ENCODE measurements at places on chromosomes 11 and 22.

DNA sequence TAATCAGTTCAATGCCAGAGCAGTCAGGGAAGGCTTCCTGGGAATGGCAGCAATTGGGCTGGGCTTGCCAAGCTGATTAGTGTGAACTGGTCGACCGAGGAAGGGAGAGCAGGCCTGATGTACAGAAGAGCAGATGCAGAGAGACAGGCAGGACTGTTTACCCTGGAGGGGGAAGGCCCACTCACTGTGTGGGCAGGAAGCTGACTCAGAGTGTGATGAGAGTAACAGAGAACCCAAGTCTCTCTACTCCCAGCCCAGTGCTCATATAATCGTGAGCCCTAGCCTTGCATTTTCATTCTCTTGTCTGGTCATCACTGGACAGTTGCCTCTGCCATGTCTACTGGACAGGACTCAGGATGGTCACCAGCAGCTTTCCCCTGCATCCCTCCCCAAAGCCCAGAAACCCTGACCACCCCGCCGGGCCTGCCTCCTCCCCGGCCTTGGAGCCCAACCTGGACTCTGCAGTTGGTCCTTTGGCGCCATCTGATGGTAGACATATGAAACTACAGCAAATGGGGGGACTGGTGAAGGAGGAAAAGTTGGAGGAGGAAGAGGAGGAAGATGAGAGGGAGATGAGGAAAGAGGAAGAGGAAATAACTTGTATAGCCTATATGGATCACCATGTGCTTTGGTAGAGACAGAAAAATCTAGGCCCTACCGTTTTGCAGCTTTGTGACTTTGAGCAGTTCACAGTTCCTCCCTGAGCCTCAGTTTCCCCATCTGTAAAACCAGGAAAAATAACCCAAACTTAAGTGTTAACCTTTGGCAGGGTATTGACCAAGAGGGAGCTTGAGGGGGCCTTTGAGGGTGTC, 43.4 kb upstream of the PRDM11 start:
- H3K4me1 ChIP-seq = peaks cover 3% of the 10 kb centered on the region
- no peak for DNase-seq
- H3K36me3 ChIP-seq = no peaks in the 10 kb centered on the region
- peak overlapping the region; percentile 38 for H3K27ac ChIP-seq
- H3K4me3 ChIP-seq = no peak overlapping the region

- peak overlapping the region; percentile 69 for H3K4me3 ChIP-seq
- DNase-seq = no peak
- H3K27me3 ChIP-seq = no peaks in the 10 kb centered on the region
Observed at GRCh38 chr11:66002648-66003225, 434 bp downstream of the BANF1 start.

DNA sequence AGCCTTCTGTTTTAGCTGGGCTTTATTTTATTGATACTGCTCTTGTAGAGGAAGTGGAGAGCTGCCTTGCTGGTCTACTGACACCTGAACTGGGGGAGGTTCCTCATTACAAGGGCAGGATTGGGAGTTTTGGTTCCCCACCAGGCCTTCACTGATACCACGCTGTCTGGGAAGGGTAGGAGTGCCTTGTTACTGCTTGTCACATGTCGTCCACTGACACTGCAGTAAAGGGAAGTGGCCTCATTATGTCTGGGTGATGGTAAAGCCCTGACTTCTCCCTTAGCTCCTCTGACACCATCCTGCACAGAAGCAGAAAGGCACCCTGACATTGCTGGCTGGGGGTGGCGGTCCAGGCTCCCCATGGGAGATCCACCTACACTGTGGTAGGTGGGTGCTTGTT, 38.7 kb upstream of the ELF5 start:
- no peak overlapping the region for H3K27ac ChIP-seq
- no peaks in the 10 kb centered on the region for H3K4me1 ChIP-seq
- no peak overlapping the region for H3K4me3 ChIP-seq
- H3K27me3 ChIP-seq = no peaks in the 10 kb centered on the region
- H3K36me3 ChIP-seq = no peaks in the 10 kb centered on the region

GRCh38 chr11:18791207-18791968, at the start of gene PTPN5:
Gene PTPN5 (minus strand): TSS chr11:18791798. CDS start chr11:18771958, 19,840 bp downstream.
- H3K27ac ChIP-seq = no peak within 1 kb of the TSS
- no peaks in the 10 kb centered on the region for H3K36me3 ChIP-seq
- H3K27me3 ChIP-seq = peaks cover 58% of the 10 kb centered on the region
- no peaks in the 10 kb centered on the region for H3K4me1 ChIP-seq
- no peak for DNase-seq

DNA sequence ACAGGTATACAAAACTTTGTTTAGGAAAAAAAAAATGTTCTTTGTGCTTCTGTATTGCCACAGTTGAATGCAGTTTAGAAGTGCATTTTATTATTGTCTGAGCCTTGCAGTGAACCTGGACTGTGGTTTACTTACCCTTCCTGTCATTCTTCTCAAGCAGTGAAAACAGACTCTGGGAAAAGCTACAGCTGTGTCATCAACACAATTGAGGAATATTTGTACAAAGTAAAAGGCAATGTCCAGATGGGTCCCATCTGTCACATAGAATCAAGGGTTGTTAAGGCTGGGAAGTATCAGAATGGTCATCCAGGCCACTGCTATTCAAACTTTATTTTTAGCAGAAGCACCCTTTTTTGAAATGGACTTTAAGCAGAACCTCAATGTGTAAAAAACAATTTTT, 73.3 kb downstream of the TRIM44 start:
- DNase-seq = no peak
- H3K4me3 ChIP-seq = no peak overlapping the region
- no peaks in the 10 kb centered on the region for H3K4me1 ChIP-seq
- H3K36me3 ChIP-seq = peaks cover 67% of the 10 kb centered on the region
- H3K27me3 ChIP-seq = no peaks in the 10 kb centered on the region

DNA sequence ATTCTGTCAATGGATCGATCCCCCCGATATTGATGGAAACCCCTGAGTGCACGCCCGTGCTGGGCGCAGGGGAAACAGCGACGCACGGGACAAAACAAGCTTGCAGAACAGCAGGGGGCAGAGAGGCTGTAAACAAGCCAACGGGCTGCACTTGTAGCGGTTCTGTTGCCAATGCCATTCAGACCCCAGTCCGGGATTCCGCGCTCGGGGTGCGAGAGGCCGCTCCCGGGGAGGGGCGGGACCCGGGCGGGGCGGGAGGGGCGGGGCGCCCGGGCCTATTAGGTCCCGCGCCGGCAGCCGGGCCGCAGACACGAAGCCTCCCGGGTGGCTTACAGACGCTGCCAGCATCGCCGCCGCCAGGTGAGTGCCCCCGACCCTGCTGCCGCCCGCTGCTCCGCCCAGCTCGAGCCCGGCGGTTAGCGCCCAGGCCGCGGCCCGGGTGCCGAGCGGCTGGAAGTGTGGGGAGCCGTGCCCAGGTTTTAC, at the start of gene BIK:
Gene BIK (plus strand): TSS at position 307 of the 483 bp plus-strand sequence. CDS start 13,273 bp downstream, outside the sequence.
- H3K4me3 ChIP-seq = peak within 1 kb of the TSS; percentile 52
- H3K27ac ChIP-seq = no peak within 1 kb of the TSS
- DNase-seq = no peak
- no peaks in the 10 kb centered on the region for H3K36me3 ChIP-seq
- peaks cover 11% of the 10 kb centered on the region for H3K27me3 ChIP-seq
- no peaks in the 10 kb centered on the region for H3K4me1 ChIP-seq
